ENCODE measurements at places on chromosomes 6 and 20.

GRCh38 chr20:60857708-60858107 is 394.4 kb upstream of the CDH4 start:
- no peak for DNase-seq

- DNase-seq = no peak
These were observed 12.5 kb downstream of the GNAS-AS1 start for GRCh38 chr20:58838174-58838573.

- no peak for DNase-seq
These were observed 509.5 kb upstream of the ID4 start for GRCh38 chr6:19327661-19328060.

GRCh38 chr6:84581494-84582259 is 182.7 kb downstream of the TBX18 start:
- DNase-seq = peak; percentile 27

GRCh38 chr6:97437087-97437486 is 154.1 kb upstream of the MMS22L start:
- no peak for DNase-seq

DNA sequence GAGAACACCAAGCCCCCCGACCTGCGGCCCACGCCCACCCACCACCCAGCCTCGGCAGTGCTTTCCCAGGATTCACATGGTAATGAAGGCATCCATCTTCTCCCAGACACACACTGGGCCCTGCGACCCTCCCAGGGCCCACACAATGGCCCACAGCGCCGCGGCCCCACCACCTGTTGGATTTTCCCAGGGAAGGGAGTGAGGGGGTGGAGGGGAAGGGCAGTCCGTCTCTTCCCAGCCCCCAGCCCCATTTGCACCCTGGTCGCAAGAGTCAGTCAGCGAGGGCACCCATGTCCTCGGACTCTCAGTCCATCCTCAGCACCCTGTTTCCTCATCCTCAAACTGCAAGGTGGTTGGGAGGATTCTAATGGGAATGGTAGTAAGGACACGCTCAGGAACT is 23.7 kb upstream of the ID1 start:
- no peak for DNase-seq

- no peak for DNase-seq
These were observed 114.1 kb downstream of the SCAF8 start for GRCh38 chr6:154847318-154847717.

GRCh38 chr20:44629017-44629385 is 22.5 kb downstream of the ADA start:
- DNase-seq = no peak

- DNase-seq = no peak
These were observed 135.3 kb upstream of the ARMC2 start for GRCh38 chr6:108712946-108713345.

DNA sequence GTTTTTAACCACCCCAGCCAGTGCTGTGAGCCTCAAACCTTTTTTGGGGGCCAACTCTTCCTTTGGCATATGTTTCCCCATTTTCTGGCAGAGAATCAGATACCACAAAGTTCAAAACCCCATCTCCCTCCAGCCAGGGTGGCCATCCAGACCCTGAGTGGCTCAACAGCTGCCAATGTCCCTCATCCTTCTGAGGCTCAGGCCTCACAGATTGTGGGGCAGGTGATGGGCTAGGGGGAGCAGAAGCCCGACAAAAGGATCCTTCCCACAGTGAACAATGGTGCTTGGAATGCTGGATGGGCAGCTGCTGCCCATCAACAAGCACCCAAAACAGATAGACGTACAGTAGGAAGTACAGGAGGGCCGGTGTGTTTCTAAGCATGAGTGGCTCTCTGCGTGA is 42.6 kb upstream of the IL17A start:
- no peak for DNase-seq

- no peak for DNase-seq
These were observed 8.1 kb downstream of the ARHGAP18 start for GRCh38 chr6:129701721-129702455.

- no peak for DNase-seq
These were observed 291.7 kb downstream of the SLC35F1 start for GRCh38 chr6:118198746-118199145.

- DNase-seq = peak; percentile 19
These were observed 69.5 kb downstream of the MRAP2 start for GRCh38 chr6:84103029-84103428.

GRCh38 chr20:62156592-62157386 is 13.2 kb downstream of the SS18L1 start:
- DNase-seq = no peak

- DNase-seq = no peak
These were observed 226.1 kb downstream of the SOD2 start for GRCh38 chr6:159466926-159467325.

- no peak for DNase-seq
These were observed at the start of gene CLIC1 for GRCh38 chr6:31736021-31736767. CLIC1 (minus strand) TSS chr6:31736530; CDS start chr6:31736300, 230 bp downstream.

GRCh38 chr6:8860671-8861070 is 425.3 kb upstream of the SLC35B3 start:
- no peak for DNase-seq

- DNase-seq = no peak
These were observed 30.6 kb downstream of the MTHFD1L start for GRCh38 chr6:150895928-150896632.

DNA sequence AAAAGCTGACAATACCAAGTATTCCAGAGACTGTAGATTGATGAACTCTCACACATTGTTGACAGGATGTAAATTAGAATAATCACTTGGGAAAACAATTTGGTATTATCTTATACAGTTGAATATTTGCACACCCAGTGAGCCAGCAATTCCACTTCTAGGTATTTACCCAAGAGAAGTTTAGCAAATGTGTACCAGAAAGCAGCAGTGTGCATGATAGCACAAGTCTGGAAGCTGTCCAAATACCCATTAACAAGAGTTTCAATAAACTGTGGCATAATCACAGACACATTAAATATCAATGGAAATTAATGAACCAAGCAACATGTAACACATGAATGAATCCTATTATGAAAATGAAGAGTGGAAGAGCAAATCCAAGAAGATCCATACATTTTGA is 233.6 kb downstream of the TPBG start:
- DNase-seq = no peak

GRCh38 chr6:35298625-35299140 is 1.1 kb downstream of the DEF6 start:
- DNase-seq = no peak

DNA sequence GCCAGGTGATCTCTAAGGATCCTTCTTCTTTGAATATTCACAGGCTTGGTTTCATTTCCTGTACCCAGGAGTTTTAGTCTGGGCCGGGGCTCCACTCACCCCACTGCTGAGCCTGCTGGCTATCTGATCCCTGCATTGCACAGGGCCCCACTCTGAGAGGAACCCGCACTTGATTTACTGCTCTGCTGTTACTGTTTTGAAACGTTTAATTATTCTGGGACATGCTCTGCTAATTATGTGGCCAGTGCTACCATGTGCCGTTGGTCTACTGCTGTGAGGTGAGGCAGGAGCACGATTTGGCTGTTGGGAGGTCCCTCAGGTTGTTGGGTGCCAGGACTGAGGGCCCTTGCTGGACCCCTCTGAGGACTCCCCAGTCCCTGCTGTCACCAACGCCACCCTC is 108.7 kb upstream of the SIRPA start:
- no peak for DNase-seq

DNA sequence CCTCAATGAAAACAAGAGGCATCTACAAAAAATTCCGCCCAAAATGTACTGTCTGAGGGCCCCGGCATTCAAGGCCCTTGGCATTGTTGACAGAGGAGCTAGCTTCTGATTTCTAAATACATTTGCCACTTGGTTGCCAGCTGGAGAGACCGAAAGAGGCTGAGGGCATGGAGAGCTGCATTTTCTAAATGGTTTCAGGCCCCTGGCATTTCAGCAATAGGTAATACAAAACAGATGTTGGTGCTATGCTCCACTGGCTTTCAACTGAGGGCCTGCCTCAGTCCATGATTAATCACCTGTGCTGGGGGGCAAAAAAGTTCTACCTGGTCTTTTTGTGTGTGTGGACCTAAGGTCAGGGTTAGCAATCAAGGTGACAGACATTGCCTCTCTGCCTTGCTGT is 79.5 kb upstream of the ISM1 start:
- no peak for DNase-seq

DNA sequence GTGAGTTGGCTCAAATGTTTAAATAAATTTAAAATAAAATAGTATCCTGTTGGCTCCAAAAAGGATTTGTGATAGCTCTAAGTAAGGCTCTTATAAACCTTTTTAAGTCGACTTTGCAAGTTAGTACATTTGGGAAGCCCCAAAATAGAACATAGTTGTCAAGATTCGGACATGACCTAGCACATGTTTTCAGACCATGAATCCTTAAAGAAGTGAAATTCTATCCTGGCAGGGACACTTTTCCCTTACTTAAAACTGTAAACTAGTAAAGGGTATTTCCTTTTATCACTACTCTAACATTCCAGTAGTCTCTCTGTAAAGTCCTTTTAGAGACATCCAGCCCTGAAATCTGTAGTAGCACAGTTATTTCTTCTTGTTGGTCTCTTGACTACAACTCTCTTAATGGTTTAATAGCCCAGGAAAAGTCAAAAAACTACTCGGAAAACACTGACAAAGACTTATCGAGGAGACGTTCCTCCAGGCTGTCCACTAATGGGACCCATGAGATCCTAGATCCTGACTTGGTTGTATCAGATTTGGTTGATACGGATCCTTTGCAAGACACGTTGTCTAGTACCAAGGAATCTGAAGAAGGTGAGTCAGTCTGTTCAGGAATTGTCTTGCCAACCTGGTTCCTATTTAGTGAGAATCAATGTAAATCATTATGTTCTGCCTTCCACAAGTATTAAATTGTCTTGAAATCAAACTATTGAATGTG is 83.6 kb downstream of the SCAND1 start:
- DNase-seq = no peak

GRCh38 chr20:50392138-50392866 is 117.9 kb upstream of the PTPN1 start:
- DNase-seq = no peak

GRCh38 chr6:128713461-128713860 is 169.5 kb upstream of the LAMA2 start:
- DNase-seq = peak; percentile 24

DNA sequence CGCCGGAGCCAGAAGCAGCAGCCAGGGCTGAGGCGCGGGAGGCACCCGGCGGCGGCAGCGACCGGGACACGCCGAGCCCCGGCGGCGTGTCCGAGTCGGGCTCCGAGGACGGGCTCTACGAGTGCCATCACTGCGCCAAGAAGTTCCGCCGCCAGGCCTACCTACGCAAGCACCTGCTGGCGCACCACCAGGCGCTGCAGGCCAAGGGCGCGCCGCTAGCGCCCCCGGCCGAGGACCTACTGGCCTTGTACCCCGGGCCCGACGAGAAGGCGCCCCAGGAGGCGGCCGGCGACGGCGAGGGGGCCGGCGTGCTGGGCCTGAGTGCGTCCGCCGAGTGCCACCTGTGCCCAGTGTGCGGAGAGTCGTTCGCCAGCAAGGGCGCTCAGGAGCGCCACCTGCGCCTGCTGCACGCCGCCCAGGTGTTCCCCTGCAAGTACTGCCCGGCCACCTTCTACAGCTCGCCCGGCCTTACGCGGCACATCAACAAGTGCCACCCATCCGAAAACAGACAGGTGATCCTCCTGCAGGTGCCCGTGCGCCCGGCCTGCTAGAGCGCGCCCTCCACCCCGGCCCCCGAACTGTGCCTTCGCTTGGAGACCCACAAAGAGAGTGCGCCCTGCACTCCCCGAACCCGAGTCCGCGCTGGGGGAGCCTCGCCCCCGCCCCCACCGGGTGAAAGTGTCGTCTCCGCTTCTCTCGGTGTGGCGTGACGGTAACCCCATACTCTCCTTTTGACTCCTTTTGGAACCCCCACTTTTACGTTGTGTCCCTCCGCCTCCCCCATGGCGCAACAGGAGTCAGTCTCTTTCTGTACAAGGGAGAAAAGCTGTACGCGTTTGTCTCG is 1.6 kb downstream of the INSM1 start:
- DNase-seq = no peak

- no peak for DNase-seq
These were observed 19.5 kb upstream of the RSPH4A start for GRCh38 chr6:116596815-116597214.

DNA sequence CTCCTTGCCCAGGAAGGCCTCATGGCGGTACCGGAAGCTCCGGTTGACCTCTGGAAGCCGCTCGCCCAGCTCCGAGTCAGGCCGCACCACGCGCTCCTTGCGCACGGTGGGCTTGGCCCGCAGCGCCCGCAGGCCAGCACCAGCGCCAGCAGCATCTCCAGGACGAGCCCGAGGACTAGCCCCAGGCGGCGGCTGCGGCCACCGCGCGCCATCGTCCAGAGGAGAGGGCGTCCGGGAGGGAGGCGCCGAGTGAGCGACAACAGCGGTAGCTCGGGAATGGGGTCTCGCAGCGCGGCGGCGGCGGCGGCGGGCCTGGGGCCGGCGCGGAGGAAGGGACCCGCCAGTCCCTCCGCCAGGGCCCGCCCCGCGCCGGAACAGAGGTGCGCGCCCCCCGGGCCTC is 27.6 kb upstream of the CGA start:
- DNase-seq = no peak

DNA sequence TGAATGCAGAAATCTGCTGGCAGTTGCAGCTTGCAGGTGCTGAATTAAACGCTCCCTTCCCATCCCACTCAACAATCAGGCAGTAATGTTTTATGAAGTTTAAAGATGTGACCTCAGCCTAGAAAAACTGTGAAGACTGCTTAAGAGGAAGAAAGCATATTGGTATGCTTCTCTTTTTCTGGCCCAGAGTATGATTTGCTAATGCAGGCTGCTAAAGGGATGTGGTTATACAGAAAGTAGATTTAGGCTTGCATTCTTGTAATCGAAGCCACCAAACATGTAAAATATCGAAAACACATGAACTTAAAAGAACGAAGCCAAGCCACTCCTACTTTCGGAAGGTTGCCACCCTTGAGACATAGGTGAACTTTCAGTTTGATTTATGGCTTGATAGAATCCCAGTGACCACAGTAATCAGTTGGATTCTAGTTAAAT is 40.7 kb downstream of the MAP3K5 start:
- peak; percentile 41 for DNase-seq

DNA sequence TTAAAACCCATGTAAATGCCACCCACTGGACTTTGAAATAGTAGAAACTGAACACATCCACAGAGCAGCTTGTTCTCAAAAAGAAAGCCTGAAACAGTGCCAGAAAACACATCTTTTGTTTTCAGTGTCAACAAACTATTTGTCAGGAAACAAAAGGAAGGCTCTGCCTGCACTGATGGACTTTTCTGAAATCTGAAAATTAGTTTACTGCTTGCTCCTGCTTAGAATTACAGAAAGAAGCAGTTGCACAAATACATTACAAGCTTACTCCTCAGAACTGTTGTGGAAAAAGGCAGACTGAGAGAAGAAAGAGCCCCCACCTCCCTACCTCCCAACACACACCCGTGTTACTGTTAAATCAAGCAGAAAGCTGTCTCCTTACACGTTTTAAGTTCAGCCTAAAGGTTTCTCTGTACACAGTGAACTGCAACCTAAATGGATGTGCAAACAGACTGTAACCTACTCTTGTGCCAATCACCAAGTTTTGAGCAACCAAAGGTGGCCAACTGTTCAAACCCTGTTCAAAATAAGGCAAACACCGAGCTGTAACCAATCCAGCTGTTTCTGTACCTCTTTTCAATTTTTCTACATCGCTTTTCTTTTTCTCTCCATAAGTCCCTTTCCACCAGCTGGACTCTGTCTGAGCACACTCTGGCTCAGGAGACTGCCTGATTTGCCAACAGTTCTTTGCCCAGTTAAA is 43.7 kb downstream of the FRK start:
- DNase-seq = no peak

- DNase-seq = no peak
These were observed 46.3 kb downstream of the HBS1L start for GRCh38 chr6:135008072-135008940.

All from AG09319 (cell line).